Liver (tissue), 10 donors: ENCODE measurements at places on chromosomes 6 and 20. TPM values are rescaled to one million over a fixed set of nuclear protein-coding genes. Genes with fewer than 3 reads are reported as not detected.
A peak's percentile ranks its signal among the peaks of the same experiment; 100 is the strongest.

DNA sequence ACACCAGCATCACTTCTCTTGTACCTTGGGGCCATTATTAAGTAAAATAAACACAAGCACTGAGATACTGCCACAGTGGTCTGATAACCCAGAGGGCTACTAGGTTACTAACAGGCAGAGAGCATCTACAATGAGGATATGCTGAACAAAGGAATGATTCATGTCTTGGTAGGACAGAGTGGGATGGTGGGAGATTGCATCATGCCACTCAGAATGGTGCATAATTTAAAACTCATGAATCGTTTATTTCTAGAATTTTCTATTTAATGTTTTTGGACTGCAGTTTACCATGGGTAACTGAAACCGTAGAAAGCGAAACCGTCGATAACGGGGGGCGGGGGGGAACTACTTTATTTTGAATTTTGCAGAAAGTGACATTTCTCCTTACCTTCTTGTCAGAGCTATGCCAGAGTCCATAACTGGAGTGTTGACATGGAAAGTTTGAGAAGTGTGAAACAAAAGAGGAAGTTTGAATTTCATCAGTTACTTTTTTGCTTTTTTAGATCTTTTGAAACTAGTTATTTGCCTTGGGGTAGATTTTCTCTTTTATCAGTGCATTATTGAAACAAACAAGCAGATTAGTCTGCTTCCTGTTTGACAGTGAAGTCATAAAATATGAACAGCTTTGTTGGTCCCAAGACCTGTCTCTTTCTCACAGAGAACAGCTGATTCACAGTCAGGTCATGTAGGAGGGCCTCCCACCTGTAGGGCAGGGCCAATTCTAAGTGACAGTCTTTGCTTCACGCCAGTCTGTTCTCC lies 124.9 kb downstream of the KLHL32 start:
- H3K27ac ChIP-seq: no peak overlapping the region
- no peaks in the 10 kb centered on the region for H3K36me3 ChIP-seq
- DNase-seq: no peak
- H3K27me3 ChIP-seq: no peaks in the 10 kb centered on the region
- H3K4me3 ChIP-seq: no peak overlapping the region

DNA sequence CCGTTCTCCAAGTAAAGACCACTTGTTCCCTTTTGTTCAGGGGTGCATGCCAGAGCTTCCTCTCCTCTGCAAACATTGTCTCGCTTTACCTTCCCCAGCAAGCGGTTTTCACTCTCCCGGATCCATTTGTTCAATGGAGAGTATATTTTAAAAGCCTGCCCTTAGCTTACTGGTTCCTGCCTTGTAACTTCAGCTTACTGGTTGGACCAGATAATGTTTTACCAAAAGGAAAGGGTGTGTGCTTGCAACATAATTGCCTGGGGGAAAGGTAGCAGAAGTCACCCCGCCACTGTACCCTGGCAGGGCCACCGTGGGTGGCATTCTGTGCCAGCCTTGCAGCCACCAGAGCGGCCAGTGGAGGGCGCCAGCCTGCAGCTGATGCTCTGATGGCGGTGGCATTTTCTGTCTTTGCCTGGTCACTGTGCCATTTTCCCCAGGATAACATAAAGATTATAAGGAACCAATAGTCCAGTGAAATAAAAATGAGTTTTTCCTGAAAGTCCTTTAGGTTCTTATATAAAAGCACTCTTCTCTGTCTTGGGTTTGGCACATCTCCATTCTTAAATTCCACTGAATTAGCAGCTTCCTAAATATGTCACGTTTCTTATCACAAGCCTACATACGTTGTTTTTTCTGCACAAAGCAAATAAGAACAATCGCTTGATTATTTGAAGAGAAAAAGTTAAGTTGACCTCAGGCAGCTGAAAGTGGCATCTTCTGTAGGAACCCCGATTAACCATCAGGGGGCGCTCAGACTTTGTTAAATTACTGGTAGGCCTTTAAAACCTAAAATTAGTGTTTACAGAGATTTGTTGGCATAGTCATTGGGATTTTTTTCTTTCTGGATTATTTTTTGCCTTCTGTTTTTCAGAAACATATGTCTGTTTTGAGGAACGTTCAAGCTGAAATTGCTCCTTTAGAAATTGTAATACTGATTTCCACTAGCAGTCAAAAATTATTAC lies 67.4 kb upstream of the XRN2 start:
- H3K4me1 ChIP-seq: peaks cover 8% of the 10 kb centered on the region
- peak; percentile 51 for DNase-seq
- no peaks in the 10 kb centered on the region for H3K27me3 ChIP-seq
- no peak overlapping the region for H3K4me3 ChIP-seq

GRCh38 chr6:163318071-163318786 lies 96.3 kb upstream of the QKI start:
- H3K27me3 ChIP-seq: no peaks in the 10 kb centered on the region
- H3K4me3 ChIP-seq: no peak overlapping the region
- H3K27ac ChIP-seq: no peak overlapping the region
- no peak for DNase-seq
- peaks cover 27% of the 10 kb centered on the region for H3K4me1 ChIP-seq

DNA sequence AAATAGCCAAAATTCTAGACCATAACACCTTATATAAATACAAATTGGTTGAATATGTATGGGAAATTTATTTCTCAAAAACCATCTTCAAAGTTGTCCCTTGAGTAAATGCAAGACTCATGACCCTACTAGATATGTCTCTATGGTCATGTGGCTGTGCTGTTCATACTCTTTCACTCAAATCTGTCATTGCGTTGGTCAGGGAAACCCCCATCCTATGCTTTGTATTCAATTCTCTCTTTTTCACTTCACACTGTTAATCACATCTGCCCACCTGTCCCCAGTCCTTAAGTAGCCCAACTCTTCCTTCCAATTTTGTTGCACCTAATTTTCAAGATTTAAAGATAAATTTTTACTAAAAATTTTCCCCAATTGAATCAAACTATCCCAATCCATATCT lies 51.0 kb downstream of the RPS12 start:
- H3K27me3 ChIP-seq: no peaks in the 10 kb centered on the region
- no peak overlapping the region for H3K4me3 ChIP-seq
- no peak overlapping the region for H3K27ac ChIP-seq
- no peaks in the 10 kb centered on the region for H3K36me3 ChIP-seq
- DNase-seq: no peak

GRCh38 chr20:6663751-6664388 lies 103.6 kb upstream of the BMP2 start:
- H3K27me3 ChIP-seq: no peaks in the 10 kb centered on the region
- no peak overlapping the region for H3K27ac ChIP-seq
- no peak overlapping the region for H3K4me3 ChIP-seq
- H3K4me1 ChIP-seq: no peaks in the 10 kb centered on the region
- DNase-seq: no peak
- no peaks in the 10 kb centered on the region for H3K36me3 ChIP-seq

GRCh38 chr20:33673410-33674293 lies 576 bp downstream of the NECAB3 start:
- peaks cover 8% of the 10 kb centered on the region for H3K4me1 ChIP-seq
- no peak overlapping the region for H3K27ac ChIP-seq
- DNase-seq: no peak
- H3K27me3 ChIP-seq: no peaks in the 10 kb centered on the region

GRCh38 chr6:12595161-12595811 lies 121.3 kb upstream of the PHACTR1 start:
- no peak overlapping the region for H3K4me3 ChIP-seq
- DNase-seq: no peak
- H3K4me1 ChIP-seq: no peaks in the 10 kb centered on the region
- no peaks in the 10 kb centered on the region for H3K36me3 ChIP-seq
- no peak overlapping the region for H3K27ac ChIP-seq

- no peaks in the 10 kb centered on the region for H3K4me1 ChIP-seq
- H3K27me3 ChIP-seq: no peaks in the 10 kb centered on the region
- no peak overlapping the region for H3K4me3 ChIP-seq
- H3K36me3 ChIP-seq: no peaks in the 10 kb centered on the region
- H3K27ac ChIP-seq: no peak overlapping the region
Measured at GRCh38 chr6:144013486-144013909, 5.4 kb upstream of the PLAGL1 start.

DNA sequence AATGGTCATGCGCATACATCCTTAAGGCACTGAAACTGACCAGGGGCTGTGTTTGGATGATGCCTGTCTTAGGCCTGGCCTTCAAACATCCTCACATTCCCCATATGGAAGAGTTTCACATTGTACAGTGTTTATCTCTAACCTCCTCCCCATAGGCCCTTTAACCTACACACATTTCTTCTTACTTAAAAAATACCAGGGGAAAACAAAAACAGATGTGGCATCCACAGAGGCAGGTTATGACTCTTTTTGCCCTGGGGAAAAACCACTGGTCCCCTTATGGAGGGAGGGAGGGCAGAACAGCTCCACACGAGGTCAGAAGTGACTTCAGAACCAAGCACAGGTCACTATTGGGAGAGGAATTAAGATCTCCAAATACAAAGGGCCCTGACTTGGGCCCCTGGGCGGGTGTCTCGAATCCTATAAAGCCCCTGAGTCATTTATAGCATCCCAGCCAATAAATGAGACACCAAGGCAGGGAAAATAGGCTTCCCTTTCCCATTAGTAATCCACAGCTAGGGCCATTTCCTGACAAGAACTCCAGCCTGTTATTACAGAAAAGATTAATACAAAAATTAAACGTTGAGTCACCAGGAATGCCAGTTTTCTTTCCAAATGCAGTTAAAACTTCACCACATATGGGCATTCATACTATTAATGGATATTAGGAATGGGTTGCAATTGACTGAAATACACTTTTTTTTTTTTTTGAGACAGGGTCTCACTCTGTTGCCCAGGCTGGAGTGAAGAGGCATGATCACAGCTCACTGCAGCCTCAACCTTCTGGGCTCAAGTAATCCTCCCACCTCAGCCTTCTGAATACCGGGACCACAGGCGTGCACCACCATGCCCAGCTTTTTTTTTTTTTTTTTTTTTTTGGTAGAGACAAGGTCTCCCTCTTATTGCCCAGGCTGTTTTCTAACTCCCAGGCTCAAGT lies 107.2 kb downstream of the ATP9A start:
- no peak overlapping the region for H3K4me3 ChIP-seq
- no peaks in the 10 kb centered on the region for H3K4me1 ChIP-seq
- no peak overlapping the region for H3K27ac ChIP-seq
- no peaks in the 10 kb centered on the region for H3K27me3 ChIP-seq
- DNase-seq: no peak

- H3K4me1 ChIP-seq: no peaks in the 10 kb centered on the region
- no peaks in the 10 kb centered on the region for H3K36me3 ChIP-seq
- no peaks in the 10 kb centered on the region for H3K27me3 ChIP-seq
- H3K4me3 ChIP-seq: no peak overlapping the region
- no peak overlapping the region for H3K27ac ChIP-seq
Measured at GRCh38 chr6:56936466-56936865, 18.4 kb upstream of the BEND6 start.

GRCh38 chr6:13624871-13625288 lies 9.7 kb downstream of the NOL7 start:
- H3K4me3 ChIP-seq: no peak overlapping the region
- no peaks in the 10 kb centered on the region for H3K27me3 ChIP-seq
- no peaks in the 10 kb centered on the region for H3K4me1 ChIP-seq
- H3K36me3 ChIP-seq: peaks cover 48% of the 10 kb centered on the region

- DNase-seq: no peak
- H3K36me3 ChIP-seq: no peaks in the 10 kb centered on the region
- no peak overlapping the region for H3K4me3 ChIP-seq
- H3K4me1 ChIP-seq: no peaks in the 10 kb centered on the region
Measured at GRCh38 chr6:11563793-11564192, 26.2 kb downstream of the TMEM170B start.

GRCh38 chr6:76942203-76942966 lies 520.9 kb downstream of the HTR1B start:
- H3K27ac ChIP-seq: no peak overlapping the region
- H3K4me1 ChIP-seq: no peaks in the 10 kb centered on the region
- no peak overlapping the region for H3K4me3 ChIP-seq
- DNase-seq: no peak
- H3K36me3 ChIP-seq: no peaks in the 10 kb centered on the region
- H3K27me3 ChIP-seq: no peaks in the 10 kb centered on the region

DNA sequence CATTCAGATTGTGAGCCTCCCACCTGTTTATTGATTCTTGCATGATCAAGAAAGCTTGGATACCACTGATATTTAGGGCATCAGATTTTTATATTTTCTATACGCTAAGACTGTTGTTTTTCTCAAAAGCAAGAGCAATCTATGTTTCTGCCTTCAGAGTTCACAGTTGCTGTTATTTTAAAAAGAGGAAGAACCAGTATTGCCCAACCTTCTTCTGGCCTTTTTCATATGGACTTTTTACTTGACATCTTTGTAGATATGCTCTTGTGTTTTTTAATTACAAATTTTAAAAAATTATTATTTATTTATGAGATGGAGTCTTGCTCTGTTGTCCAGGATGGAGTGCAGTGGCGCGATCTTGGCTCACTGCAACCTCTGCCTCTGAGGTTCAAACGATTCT lies 28.9 kb downstream of the SLC17A5 start:
- no peak overlapping the region for H3K27ac ChIP-seq
- peaks cover 3% of the 10 kb centered on the region for H3K36me3 ChIP-seq
- no peak overlapping the region for H3K4me3 ChIP-seq
- DNase-seq: no peak

GRCh38 chr6:72863131-72863530 lies 241.3 kb downstream of the KCNQ5 start:
- no peak overlapping the region for H3K4me3 ChIP-seq
- no peaks in the 10 kb centered on the region for H3K36me3 ChIP-seq
- H3K27me3 ChIP-seq: no peaks in the 10 kb centered on the region

DNA sequence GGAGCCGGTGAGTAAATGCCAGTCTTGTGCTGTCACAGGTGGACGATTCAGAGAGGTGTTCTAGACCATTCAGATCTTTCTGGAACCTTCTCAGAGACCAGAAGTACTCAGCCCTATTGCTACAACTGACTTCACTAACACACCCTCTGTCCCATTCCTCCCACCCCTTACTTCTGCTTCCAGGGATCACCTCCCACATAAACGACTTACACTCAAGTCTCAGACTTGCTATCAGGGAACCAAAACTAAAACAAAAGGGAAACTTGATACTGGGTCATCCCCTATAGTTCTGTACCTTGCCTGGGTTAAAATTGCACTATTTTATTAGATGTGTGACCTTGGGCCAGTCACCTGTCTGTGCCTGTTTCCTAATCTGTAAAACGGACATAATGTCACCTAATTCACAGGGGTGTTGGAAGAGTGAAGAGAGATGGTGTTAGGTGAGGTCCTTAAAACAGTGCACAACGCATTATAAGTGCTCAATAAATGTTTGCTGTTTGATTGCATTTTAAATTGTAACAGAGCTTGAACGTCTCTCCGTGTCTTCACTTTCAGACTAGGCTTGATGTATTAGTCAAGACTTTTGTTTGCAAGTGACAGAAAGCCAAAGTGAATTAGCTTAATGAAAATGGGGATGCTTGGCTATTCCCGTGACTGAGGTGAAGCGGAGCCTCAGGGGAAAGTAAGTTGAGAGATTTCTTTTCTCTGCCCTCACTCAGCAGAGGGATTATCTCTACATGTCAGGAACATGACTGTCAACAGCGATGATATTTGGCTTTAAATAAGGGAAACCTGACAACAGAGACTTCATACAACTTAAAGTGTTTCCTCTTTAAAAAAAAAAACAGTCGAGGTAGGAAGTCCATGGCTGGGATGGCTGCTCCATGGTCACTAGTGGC lies 3.0 kb upstream of the SRXN1 start:
- no peak overlapping the region for H3K27ac ChIP-seq
- H3K4me3 ChIP-seq: no peak overlapping the region
- no peaks in the 10 kb centered on the region for H3K27me3 ChIP-seq
- no peak for DNase-seq
- H3K36me3 ChIP-seq: no peaks in the 10 kb centered on the region

The UST gene
- 2.7 TPM for total RNA-seq

The RIMS1 gene
- 0.09 TPM for total RNA-seq

The CTAGE9 gene
- total RNA-seq: not detected

The EFCAB8 gene
- total RNA-seq: 0.25 TPM

The TSBP1 gene
- total RNA-seq: not detected

The PRSS35 gene
- total RNA-seq: 3.3 TPM

The HM13 gene
- total RNA-seq: 96.1 TPM

The TMEM30A gene
- total RNA-seq: 54.4 TPM

The FRS3 gene
- total RNA-seq: 0.42 TPM

The GPR6 gene
- not detected for total RNA-seq

The DNAH8 gene
- total RNA-seq: 0.05 TPM
